ENCODE measurements at places on chromosomes 13 and 19.

DNA sequence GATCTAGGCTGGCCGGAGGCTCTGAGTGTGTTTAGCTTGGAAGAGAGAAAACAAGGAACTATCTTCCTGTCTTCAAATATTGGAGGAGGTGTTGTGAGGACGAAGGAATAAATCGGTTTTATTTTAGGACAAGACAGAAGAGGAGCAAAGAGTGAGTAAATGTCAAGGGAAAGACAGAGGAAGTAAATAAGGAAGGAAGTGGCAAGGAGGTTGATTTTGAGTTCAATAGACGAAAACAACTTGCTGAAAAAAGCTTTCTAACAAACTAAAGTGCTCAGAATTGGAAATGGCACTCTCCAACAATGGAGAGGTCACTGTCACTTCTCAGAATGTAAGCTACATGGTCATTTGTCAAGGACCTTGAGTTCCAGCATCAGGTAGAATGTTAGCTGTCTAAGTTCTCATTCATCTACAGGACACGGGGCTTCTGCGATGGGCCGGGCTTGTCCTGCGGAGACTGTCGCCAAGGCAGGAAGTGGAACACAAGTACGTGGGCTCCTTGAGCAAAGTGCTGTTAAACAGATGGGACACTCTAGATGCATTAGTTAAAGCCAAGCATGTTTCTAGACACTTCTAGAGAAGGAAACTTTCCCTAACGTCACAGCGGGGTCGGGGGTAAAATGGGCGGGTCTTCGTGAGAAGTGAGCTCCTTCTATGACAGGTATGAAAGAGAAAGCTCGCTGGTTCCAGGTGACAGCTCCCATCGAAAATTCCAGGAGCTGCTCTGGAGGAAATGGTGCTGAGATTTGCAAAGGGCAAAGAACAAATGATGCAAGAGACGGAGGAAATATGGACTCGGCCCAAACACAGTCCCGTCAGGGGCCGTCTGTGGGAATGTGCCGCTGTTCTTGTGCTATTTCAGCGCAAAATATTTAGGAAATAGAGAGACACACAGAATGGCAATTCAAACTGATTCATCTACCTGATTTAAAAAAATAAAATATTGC is 103.9 kb upstream of the UBL3 start:
- DNase-seq, result no peak

DNA sequence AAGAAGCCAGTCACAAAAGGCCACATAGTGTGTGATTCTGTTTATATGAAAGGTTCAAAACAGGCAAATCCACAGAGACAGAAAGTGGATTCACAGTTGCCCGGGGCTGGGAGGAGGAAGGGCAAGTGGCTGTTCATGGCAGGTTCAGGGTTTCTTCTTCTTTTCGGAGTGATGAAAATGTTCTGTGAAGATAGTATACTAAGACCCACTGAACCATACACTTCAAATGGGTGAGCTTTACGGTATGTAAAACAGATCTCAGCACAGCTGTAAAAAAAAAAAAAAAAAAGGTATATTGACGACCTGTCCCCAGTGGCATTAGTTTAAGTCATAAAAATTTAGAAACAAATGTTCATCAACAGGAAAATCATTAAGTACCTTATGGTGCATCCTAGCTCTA is 32.2 kb downstream of the RFX2 start:
- DNase-seq, result no peak

GRCh38 chr19:31066385-31066784 is 282.9 kb downstream of the TSHZ3 start:
- no peak for DNase-seq

DNA sequence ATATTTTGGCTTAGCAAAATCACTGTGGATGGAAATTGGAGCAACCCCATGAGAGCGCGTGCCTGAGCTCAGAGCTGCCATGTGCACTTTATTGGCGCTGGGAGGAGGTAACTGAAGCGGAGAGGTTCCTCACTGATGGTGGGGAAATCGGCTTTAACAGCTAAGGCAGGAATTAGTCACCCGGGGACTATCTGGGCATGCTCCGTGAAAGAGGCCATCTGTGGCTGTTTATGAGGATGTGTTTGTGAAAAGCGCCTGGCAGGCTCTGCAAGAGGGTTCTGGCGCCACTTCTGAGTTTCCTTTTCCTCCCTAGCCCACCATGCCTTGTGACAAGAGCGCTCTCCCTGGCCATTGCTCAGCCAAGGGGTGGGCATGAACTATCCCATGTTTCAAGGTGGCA is 815.6 kb downstream of the UQCRFS1 start:
- DNase-seq, result no peak

- no peak for DNase-seq
Measured at GRCh38 chr13:96844195-96844594, 150.1 kb downstream of the OXGR1 start.
